ENCODE measurements at places on chromosomes 5 and 9.

DNA sequence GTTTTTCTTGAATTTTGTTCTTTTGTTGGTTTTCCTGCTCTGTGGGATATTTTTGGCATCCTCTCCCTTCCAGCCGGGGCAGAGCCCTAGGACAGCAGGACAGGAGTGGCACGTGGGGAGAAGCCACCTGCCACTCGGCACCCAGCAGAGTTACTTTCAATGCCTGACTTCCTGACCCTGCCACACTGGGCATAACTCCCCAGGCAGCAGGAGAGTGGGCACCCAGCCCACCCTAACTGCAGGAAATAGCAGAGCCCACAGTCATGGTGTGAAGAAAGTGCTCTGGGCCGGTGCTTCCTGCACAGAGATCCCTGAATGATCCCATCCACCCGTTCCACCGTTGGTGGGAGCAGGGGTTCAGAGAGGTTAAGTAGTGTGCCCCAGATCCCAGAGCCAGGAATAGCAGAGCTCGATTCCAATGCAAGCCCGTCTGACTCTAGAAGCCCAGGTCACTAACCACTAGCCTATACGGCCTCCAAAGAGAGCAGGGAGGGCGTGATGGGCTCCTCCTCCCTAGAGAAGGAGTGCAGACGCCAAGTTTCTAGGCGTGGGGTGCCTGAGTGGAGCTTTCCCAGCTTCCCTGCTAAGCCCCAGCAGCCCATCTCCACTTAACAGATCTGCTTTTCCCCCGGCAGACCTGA, 8.1 kb upstream of the NUP214 start:
- no peak for DNase-seq

DNA sequence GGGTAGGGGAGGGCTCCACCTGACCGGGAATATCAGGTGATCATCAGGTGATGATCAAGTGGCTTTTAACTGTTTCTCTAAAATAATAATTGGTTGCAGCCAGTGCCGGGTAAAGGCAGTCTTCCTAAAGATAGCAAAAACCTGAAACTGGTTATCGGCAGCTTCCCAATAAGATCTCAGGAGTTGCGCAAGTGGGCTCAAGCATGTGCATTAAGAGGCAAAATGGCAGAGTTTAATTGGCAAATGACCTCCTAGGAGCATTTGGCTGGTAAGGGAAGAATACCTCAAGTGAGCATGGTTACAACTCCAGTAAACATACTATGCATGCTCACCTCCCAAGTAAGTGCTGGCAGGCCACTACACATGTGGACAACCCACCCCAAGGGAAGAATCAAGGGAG, 4.2 kb downstream of the C1QTNF3 start:
- DNase-seq: no peak

GRCh38 chr9:91208419-91208745, 153.3 kb downstream of the AUH start:
- no peak for DNase-seq

DNA sequence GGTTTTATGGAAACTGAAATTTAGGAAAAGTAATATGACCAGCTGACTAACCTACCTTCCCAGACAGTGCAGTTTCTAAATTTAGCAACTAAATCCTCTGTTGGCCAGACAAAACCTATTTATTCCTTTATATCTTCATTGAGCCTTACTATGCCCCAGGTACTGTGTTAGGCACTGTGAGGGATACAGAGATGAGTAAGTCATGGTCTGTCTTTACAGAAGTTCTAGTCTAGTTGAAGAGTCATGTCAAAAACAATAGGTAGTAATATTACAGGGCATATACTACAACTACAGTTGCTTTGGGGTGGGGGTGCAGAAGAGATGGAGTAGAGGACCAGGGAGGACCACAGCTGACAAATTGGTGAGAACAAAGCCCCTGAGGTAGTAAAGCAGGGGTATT, 42.8 kb downstream of the FBXO38 start:
- DNase-seq: no peak

DNA sequence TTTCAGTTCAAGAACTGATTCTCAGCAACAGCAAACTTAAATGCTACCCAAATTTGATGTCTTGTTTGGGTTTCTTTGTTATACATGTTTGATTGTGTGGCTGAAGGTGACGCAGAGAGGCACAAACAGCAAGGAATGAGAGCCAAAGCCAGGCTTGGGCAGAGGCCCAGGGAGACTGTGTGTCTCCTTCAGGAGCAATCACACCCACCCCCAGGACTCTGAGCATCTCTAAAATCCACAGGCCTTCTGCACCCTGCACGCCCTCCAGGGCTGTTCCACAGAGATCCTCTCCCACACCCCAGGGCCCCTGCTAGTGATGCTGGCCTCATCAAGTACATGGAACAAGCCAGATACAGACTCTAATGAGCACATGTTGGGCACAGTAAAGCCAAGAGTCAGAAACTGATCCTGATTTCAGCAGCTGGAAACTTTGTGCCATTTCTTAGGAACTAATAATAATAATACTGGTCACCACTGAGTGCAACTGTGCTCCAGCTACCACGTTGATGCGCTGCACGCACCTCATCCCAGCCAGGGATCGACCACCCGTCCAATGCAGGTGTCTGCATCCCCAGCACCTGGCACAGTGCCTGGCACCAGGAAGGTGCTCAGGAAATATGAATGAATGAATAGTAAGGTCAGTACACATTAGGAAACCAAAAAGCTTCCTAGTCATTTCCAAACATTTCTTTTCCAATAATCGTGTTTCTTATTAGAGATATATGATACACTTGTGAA, 54.6 kb upstream of the TCF7 start:
- no peak for DNase-seq

GRCh38 chr5:172901788-172902496, 57.3 kb upstream of the RPL26L1 start:
- DNase-seq: no peak

- DNase-seq: no peak
Measured at GRCh38 chr5:162283609-162284008, 216.0 kb downstream of the GABRG2 start.

- DNase-seq: no peak
Measured at GRCh38 chr9:134434894-134435506, 108.7 kb downstream of the RXRA start.

GRCh38 chr5:157820593-157821252, 38.2 kb downstream of the CLINT1 start:
- no peak for DNase-seq

DNA sequence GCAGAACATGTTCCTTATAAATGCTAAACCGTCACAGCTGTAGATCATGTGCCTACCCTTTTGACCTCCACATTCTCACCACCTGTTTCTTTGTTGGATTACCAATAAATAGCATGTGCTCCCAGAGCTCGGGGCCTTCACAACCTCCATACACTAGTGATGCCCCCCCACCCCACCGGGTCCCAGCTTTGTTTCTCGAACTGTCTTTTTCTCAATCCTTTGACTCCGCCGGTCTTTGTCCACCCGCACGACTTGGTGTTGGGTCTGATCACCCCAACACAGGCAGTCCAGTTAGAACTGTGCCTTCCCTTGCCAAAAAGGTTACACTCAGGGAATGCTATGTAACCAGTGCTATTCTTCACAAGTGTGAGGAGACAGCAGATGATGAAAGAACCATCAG, 485.9 kb upstream of the C9orf72 start:
- DNase-seq: no peak

- no peak for DNase-seq
Measured at GRCh38 chr9:77954013-77954665, 77.5 kb downstream of the GNAQ start.

- no peak for DNase-seq
Measured at GRCh38 chr9:134657666-134658377, 16.2 kb downstream of the COL5A1 start.

GRCh38 chr9:72351538-72352453, 13.2 kb downstream of the ZFAND5 start:
- no peak for DNase-seq

- no peak for DNase-seq
Measured at GRCh38 chr9:114370251-114370967, 17.4 kb downstream of the AKNA start.

DNA sequence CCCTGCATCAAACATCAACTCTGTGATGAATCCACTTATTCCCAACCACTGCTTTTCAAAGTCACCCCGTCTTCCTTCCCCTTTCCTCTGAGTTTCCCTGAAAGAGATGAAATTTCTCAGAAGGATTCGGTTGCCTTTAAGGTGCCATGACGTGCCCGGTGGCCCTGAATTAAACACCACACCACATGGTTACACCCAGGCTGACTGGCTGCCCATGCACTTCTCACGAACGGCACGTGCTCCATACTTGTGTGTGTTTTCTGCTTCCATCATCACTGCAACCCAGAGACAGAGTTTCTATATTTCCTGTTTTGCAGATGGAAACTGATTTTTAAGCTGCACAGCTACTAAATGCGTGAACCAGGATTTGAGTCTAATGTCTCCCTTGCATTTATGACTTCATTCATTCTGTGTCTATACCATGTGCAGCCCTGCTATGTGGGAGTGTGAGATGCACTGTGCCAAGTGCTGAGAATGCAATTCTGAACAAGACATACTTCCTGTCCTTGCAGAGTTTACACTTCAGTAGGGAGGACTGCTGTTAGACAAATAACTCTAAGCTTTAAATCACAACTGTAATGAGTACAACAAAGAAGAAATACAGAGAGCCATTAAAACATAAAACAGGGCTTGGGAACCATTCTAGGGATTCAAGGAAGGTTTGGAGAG, 162.9 kb downstream of the NXNL2 start:
- no peak for DNase-seq

- DNase-seq: no peak
Measured at GRCh38 chr9:137916540-137916939, 39.0 kb downstream of the CACNA1B start.

DNA sequence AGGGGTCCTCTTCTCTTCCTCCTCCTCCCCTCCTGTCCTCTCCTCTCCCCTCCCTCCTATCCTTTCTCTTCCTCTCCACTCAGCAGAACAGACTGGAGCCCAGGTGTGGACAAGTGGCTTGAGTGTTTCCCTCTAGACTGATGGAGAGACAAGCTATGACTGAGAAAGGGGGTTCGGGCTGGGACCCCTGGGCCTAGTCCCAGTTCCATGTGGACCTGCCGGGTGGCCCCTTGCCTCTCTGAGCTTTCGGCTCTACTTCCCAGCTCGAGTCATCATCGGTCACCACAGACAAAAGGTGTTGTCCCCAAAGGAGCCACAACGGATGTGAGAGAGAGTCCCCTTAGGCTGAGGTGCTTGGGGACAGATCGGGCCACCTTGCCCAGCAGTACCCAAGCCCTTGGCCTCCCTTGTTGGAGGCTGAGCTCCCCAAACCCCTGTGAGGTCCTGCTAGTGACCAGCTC, 3.4 kb upstream of the RXRA start:
- DNase-seq: no peak

DNA sequence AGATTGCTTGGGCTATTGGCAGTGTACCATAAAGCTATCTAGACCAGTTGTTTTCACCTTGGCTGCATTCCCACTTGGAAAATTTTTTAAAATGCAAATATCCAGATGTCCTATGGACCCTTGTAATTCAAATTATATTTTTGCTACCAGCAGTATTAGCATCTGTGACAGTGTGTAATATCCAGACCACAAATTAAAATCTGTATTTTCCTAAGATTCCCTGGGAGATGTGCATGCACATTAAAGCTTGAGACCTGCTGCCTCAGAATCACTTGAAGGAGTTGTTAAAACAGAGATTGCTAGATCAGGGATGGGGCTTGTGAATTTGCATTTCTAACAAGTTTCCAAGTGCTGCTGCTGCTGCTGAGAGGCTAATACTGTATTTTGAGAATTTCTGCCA, 381.2 kb upstream of the PDE4D start:
- no peak for DNase-seq

DNA sequence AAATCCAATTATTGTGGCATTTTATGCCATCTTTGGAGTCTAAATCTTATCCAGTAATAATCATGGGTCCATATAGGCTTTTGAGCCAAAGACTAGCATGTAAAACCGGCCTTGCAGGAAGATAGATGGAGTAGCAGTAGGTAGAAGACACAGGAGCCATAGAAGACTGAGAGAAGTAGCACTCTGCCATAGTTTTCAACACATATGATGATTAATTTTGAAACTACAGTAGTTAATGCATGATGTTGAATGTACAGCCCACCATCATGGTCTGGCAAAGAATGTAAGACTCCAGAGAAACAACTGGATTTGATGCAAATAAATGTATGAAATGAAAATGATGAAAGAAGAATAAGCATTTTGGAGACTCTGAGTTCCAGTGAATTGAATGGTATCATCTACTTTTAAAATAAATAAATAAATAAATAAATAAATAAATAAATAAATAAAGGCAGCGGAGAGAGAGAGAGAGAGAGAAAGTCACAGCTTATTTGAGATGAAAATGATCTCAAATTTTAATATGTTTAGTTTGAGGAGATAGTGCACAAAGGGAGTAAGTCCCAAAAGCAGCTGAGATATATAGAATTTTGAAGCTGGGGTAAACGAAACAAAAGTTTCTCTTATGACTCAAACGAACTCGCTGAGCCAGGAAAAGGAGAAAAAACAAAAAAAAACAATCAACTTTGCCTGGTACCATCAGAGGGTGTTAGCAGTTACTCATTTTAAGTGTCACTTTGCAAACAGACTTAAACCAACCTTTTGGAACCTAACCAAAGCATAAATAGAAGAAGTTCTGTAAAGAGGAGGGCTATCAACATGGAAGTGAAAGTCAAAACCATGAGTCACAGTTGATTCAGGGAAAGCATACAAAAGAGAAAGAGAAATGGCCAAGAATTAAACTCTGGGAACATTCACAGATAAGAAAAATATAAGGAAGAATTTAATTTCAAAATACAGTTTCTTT, 388.7 kb downstream of the CETN3 start:
- DNase-seq: no peak

DNA sequence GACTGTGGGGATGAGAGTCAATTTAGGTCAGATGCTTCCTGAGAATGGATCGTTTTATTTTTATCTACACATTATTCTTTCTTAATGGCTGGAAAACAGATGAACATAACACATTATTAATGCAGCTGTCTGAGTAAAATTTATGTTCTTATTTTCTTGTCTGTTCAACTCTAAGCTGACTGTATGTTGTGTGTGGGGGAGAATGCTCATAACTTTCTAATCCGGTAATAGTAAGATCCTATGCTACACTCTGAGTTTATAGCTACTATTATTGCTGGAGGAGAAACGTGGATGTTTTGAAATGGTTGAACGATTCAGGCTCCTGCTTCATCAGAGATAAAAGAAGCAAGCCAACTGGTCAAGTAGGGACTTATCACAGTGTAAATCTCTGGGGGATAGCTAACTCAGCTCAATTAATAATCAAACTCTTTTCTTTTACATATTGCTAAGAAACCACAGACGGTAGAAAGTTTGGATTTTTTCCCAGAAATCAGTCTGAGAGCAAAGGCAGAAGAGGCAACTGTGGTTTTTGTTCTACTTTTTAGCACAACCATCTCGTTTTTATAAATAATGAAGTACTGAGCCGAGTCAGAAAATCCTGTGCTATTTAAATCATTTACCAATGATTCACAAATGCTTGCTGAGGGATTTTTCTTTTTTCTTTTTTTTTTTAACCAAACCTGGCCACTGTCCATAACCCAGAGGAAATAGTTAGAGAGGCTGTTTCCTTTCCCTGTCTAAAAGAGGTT, 265.0 kb upstream of the FAM174A start:
- DNase-seq: no peak
